GM04503 (cell line): ENCODE measurements at places on chromosomes 5 and 9.
A peak's percentile ranks its signal among the peaks of the same experiment; 100 is the strongest.

GRCh38 chr9:34654323-34655051, 2.5 kb downstream of the IL11RA start:
- DNase-seq = no peak

GRCh38 chr5:142412581-142412980, 87.8 kb upstream of the SPRY4 start:
- no peak for DNase-seq

DNA sequence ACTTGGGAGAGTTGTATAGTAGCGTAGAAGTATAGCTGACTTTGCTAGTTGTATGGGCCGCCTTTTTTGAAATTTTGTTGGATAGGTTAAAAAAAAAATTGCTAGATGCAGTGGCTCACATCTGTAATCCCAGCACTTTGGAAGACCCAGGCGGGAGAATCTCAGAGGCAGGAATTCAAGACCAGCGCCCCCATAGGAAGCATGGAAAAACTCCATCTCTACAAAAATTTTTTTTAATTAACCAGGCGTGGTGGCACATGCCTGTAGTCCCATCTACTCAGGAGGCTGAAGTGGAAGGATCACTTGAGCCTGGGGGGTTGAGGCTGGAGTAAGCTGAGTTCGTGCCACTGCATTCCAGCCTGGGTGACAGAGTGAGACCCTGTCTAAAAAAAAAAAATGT, 59.2 kb downstream of the SMC5 start:
- no peak for DNase-seq

GRCh38 chr9:96137671-96138429, 164.1 kb downstream of the HSD17B3 start:
- DNase-seq = no peak

GRCh38 chr5:114308017-114308416, 53.9 kb upstream of the KCNN2 start:
- no peak for DNase-seq

GRCh38 chr9:103301051-103301450, 305.9 kb downstream of the CYLC2 start:
- DNase-seq = no peak

- DNase-seq = peak; percentile 34
Measured at GRCh38 chr5:79702606-79703380, 13.2 kb downstream of the CMYA5 start.

DNA sequence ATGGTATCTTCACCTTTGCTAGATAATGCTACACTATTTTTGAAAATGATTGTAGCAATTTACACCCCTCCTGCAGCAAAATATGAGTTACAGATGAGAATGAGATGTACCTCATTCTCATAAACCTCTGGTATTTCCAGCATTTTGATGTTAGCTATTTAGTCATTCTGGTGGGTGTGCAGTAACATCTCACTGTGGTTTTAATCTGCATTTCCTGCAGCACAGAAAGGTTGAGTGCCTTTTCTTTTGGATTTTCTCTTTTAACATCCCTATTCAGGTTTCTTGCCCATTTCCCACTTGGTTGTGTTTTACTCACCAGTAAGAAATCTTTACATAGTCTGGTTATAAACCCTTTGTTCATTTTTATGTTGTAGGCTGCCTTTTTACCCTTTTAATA, 206.2 kb downstream of the NR3C1 start:
- no peak for DNase-seq

- DNase-seq = no peak
Measured at GRCh38 chr9:98917746-98918487, 25.8 kb upstream of the COL15A1 start.

DNA sequence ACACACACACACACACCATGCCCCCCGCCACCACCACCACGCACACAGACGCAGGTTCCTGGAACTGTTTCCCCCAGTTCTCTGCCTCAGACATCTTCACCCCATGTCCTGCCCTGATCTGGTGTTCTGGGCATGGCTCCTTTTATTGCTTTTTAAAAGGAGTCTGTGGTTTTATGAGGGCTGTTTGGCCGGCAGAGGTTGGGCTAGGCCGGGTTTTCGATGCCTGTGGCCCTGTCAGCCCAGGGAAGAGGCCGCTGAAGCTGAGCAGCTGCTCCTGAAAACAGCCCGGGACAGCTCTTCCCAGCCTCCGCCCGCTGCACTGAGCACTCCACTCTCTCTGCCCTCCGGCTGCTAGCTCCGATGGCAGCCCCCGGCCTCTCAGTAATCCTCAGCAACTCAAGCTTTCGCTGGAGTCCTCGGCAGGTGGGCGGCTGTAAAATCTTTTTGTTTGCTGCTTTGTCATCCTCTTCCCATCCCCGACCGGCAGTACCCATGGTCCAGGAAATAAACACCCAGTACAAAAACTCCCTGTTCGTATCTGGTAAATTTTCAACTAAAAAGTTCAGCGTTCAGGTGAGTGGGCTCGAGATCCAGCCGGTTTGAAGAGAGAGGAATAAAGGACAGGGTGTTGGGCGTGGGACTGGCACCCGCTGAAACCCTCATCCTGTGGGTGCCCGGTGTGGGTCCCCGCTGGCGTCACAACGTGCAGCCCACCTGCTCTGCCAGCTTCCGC, 103.0 kb upstream of the ERCC6L2 start:
- no peak for DNase-seq

DNA sequence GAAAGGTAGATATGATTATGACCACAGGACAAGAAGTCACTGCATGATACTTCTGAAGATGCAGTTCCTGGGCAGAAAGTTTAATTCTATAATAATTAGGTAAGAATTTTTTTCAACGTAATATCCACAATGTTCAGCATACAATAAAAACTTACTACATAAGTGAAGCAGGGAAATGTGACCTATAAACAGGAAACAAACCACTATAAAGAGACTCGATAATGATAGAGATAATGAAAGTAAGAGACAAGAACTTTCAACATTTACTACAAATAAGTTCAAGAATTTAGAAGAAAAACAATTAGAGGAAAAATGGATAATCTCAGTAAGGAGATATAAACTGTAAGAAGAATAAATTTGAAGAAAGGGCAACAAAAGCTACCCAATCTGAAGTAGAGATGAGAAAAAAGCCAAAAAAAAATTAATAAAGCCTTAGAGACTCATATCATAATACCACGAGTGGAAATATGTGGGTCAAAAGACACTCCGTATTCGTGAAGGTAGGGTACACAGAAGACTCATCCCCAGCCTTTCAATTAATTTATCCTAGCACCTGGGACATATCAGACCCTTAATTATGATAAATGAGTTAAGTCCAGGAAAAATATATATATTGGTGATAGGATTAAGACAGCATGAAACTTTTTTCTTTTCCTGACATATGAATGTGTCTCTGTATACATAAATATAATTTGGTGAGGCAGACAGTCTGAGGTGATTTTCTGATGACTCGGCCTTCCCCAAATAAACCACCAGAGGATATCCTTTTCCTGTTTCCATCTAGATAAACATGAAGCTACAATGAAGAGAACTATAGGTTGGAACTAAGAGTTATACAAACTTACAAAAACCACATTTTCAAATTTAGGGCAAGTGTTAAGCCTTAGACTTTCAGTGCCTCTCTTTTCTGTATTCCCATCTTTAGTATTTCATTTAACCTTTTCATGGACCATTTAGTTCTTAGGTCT, 120.4 kb downstream of the RAPGEF6 start:
- no peak for DNase-seq

DNA sequence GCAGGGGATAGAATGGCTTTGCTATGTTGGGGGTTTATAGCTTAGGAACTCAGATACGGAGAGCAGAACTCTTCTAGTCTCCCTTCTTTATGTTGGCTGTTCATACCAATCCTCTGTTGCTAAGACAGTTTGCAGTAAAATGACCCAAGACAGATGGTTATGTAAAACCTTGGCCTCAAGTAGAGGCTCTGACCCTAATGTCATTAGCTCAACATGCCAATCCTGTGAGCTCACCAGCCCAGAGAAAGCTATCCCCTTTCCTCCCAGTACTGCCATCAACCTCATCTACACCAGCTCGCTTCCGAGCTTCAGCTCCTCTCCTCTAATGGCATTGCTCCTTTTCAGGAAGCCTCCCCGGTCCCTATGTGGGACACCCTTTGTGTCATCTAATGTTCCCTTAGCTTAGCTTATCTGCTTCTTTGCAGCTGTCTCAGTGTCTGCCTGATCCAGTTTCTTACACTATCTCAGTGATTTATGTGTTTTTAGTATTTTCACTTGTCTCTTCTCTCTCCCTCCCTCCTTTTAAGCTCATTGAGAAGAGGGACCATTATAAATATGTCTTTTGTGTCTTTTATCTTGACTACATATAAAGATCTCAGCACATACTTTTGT, 281.3 kb upstream of the CLINT1 start:
- no peak for DNase-seq

GRCh38 chr5:138352722-138353559, 456 bp downstream of the KDM3B start:
- DNase-seq = no peak

- DNase-seq = no peak
Measured at GRCh38 chr9:14813336-14814248, 91.1 kb upstream of the CER1 start.

- DNase-seq = no peak
Measured at GRCh38 chr9:133423216-133423615, 1.0 kb downstream of the ADAMTS13 start.

GRCh38 chr9:79152306-79152705, 419.5 kb upstream of the TLE4 start:
- no peak for DNase-seq

GRCh38 chr5:173315495-173316338, 12.5 kb downstream of the STC2 start:
- peak; percentile 41 for DNase-seq

DNA sequence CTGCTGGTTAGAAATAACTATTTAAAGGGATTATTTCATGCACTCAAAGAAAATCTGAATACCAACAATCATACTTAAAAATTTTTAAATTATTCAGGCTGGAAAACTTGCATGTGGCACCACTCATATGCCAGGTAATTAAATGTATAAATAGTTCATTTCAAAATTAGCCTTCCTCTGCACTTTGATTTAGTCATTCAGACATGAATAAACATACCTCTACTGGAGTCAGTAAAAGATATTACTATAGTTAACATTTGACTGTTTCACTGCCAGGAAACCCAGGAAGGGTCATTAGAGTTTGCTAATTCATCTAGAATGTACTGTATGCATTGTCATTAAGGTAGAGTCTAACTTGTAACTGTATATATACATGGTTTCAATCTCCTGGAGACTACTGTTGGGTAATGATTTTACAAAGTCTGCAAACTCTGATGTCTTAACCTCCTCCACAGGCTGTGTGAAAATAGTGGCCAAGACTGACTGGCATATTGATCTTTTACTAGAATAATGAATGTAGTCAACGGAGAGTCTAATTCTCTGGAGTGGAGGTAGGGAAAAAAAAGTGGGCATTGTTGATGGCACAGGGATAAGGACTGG, 43.7 kb downstream of the TEX10 start:
- DNase-seq = no peak

DNA sequence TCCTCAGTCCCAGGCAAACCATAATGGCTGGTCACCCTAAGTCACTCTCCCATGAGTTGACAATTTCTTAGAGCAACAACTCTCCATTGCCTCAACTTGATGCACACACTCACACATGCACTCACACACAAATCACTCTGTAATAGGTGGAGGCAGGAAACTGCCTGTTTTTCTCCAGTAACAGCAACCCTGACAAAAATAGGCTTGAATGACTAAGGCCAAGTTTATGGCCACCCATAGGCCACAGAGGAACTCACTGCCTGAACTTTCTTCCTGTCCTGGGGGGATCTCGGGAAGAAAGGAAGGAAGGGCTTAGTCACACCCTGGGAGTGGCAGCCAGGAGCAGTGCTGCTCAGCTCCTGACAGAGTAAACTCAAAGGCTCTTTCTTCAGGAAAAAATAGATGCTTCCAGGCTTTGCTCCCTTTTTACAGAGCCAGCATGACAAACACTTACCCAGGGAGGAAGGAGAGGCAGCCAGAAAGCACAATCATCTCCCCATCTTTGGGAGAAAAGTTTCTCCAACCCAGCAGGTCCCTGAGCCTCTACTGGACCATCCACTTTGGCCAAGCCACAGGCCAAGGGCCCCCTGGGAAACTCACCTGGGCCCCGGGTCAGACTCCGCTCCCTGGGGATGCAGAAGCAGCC, 368 bp downstream of the SH3TC2 start:
- peak; percentile 87 for DNase-seq

DNA sequence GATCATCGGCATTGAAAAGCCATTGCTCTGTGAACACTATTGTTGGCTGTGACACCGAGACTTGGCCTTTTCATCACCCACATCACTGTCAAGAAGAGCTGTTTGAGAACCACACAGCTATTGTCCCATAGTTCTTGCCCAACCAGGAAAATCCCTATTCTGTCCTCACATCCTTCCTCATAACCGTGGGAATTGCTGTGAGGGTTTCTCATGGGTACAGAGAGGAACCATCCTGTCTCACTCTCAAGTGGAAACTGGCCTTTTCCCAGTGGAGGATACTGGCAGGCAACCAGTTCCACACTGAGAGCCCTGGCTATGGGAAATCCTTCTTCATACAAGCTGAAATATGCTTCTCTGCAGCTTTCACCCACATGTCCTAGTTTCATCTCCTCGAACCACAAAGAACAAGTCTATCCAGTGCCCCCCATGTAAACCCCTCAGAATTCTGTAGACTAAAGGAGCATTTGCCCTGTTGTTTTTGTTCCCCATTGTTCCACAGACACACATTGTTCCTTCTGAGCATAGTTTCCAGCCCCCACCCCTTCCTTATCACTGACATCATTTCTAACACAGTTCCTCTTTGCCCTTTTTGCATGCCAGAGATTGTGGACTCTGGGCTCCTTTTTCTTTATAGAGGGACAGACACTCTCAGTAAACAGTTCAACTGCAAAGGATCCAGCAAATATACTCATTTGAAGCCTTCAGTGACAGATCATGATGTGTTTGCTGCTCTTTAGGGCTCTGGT, 57.8 kb upstream of the C5orf46 start:
- no peak for DNase-seq

DNA sequence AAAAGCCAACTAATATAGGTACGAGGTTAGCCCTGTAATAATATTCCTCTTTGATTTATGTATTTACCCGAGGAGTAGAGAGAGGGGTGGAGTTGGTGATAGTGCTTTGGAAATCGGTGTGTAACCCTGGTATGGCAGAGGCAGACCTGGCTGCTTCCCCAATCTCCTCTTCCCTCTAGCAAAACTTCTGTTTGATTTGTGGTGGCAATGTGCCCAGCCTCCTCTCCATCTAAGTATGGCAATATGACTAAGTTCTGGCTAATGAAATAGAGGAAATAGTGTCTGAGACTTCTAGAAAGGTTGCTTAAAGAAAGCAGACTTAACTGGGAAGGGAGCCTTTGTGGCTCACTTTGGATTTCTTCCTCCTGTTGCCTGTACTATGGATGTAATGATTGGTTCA, 491.1 kb downstream of the ENC1 start:
- peak; percentile 77 for DNase-seq

GRCh38 chr9:2059274-2059929, 44.3 kb downstream of the SMARCA2 start:
- no peak for DNase-seq

DNA sequence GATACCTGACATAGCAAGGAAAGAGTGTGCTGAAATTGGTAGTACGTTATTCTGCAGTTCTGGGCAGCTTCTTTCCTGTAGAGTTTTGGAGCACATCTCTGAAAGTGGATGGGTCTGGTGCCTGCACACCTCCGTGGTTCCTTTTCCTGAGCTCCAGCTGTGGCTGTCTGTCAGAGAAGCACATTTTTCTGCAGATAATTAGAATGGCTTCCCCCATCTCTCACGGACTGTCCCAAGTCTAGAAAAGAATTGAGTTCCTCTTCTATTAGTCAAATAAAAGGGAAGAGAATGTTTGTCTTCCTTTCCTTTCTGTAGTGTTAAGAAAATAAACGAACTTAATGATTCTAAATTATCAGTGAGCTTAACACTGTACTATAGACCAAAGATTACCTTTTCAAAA, 55.7 kb downstream of the VCAN start:
- no peak for DNase-seq

- peak; percentile 29 for DNase-seq
Measured at GRCh38 chr9:95649801-95650213, 133.0 kb upstream of the PTCH1 start.

GRCh38 chr9:109166171-109166770, 778 bp downstream of the FRRS1L start:
- DNase-seq = no peak
